H1 (cell line): ENCODE measurements at places on chromosomes 3 and 15. TPM values are rescaled to one million over a fixed set of nuclear protein-coding genes. Genes with fewer than 3 reads are reported as not detected.

Gene CGGBP1
- 15.7 and 22.9 TPM in 2 replicates for polyA plus RNA-seq

Gene FILIP1L
- 0.06 TPM in 1 of 2 replicates, not detected in the other for polyA plus RNA-seq

Gene SLC22A13
- polyA plus RNA-seq: 0.05 and 0.06 TPM in 2 replicates

Gene SERPINI2
- polyA plus RNA-seq: not detected in 2 replicates

Gene DLL4
- polyA plus RNA-seq: 0.22 and 0.23 TPM in 2 replicates

- DNase-seq: no peak
- peak overlapping the region; percentile 87; the same call in 1 of the 2 replicates for H3K4me3 ChIP-seq
- H3K4me1 ChIP-seq: no peaks in the 10 kb centered on the region
- H3K27ac ChIP-seq: no peak overlapping the region
- peaks cover 8% of the 10 kb centered on the region; the same call in 1 of the 2 replicates for H3K27me3 ChIP-seq
Observed at GRCh38 chr3:39108200-39108710, 775 bp downstream of the TTC21A start.

GRCh38 chr3:157059181-157059580, 100.8 kb downstream of the CCNL1 start:
- H3K27ac ChIP-seq: no peak overlapping the region
- DNase-seq: no peak
- H3K4me3 ChIP-seq: no peak overlapping the region
- H3K36me3 ChIP-seq: no peaks in the 10 kb centered on the region
- no peaks in the 10 kb centered on the region; the same call in 1 of the 2 replicates for H3K4me1 ChIP-seq

DNA sequence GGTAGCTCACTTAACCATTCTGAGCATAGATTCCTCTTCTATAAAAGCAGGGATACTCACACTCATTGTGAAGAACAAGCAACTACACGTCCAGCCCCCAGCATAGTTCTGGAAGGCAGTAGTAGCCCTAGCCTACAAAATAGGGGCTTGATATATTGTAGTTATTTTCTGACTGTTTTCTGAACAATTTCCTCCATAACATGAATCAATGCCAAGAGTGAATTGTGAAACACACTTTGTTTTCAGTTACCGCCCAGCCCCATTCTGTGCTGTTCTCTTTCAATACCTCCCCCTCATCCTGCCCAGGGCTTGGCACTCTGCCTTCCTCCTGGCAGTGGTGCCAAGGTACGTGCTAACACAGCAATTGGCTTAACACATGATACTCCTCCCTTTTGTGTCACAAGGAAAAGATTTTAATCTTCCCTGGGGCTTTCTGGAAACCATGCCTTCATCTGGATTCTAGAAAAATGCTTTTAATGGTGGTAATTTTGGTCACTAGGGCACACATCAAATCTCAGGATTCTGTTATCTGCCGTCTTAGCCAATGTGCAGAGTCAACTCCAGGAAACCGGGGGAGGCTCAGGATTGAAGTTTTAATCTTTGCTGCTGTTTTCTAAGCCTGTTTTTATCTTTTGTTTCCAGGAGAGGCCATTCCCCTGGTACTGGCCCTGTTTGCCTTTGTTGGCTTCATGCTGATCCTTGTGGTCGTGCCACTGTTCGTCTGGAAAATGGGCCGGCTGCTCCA, 37.2 kb downstream of the IL20RB start:
- no peaks in the 10 kb centered on the region for H3K36me3 ChIP-seq
- H3K27me3 ChIP-seq: no peaks in the 10 kb centered on the region
- H3K4me3 ChIP-seq: no peak overlapping the region

- DNase-seq: no peak
- peaks cover 16% of the 10 kb centered on the region for H3K4me1 ChIP-seq
- H3K4me3 ChIP-seq: peak overlapping the region; percentile 84
- H3K27me3 ChIP-seq: no peaks in the 10 kb centered on the region
- no peak overlapping the region for H3K27ac ChIP-seq
Observed at GRCh38 chr3:135965129-135965505, 411 bp upstream of the PPP2R3A start.

GRCh38 chr3:78659386-78659987, 1108.3 kb downstream of the ROBO1 start:
- peaks cover 15% of the 10 kb centered on the region for H3K36me3 ChIP-seq
- H3K4me3 ChIP-seq: no peak overlapping the region
- H3K27ac ChIP-seq: no peak overlapping the region
- no peaks in the 10 kb centered on the region for H3K27me3 ChIP-seq

DNA sequence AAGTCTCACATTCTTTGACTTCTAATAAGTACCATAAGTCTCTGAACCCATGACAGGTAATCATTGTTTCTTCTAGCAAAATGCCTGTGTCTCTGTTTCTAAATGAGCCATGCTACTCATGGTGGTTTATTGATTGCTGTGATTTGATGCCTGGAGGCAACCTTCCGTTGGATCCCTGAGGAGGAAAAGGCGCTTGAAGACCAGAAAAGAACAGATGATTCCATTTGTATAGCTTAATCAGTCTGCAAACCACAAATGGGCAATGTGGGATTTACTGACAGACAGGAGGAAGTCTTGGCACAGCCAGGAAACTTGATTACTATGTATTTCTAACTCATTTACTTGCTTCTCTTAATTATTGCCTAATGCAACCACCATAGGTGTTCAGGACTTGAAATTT, 103.1 kb upstream of the MRPL3 start:
- H3K27ac ChIP-seq: no peak overlapping the region
- H3K36me3 ChIP-seq: no peaks in the 10 kb centered on the region
- H3K4me1 ChIP-seq: no peaks in the 10 kb centered on the region

DNA sequence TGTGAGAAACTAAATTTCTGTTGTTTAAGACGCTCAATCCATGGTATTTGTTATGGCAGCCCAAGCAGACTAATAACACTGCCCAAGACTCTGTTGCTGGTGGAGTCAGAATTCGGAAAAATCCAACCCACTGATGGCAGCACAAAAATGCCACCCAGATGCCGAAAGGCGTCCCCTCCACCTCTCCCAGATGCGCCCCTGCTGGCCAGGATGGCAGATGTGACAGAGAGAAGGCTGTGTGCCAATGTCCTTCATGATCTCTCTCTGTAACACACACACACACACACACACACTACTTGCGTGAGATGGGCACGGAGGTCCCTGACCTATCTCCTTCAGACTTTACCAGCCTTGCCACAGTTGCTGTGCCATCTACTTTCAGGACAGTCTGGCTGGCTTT, 10.9 kb upstream of the LYSMD4 start:
- no peak overlapping the region for H3K27ac ChIP-seq
- H3K27me3 ChIP-seq: no peaks in the 10 kb centered on the region
- no peak for DNase-seq
- no peak overlapping the region for H3K4me3 ChIP-seq
- no peaks in the 10 kb centered on the region for H3K36me3 ChIP-seq

GRCh38 chr3:141051443-141052200, 475 bp downstream of the SPSB4 start:
- peak overlapping the region; percentile 92 for H3K4me3 ChIP-seq
- no peaks in the 10 kb centered on the region; the same call in 1 of the 2 replicates for H3K4me1 ChIP-seq
- DNase-seq: no peak
- no peaks in the 10 kb centered on the region for H3K36me3 ChIP-seq
- H3K27ac ChIP-seq: peak overlapping the region; percentile 42; the same call in 1 of the 2 replicates
- H3K27me3 ChIP-seq: peaks cover 9% of the 10 kb centered on the region; the same call in 1 of the 2 replicates

DNA sequence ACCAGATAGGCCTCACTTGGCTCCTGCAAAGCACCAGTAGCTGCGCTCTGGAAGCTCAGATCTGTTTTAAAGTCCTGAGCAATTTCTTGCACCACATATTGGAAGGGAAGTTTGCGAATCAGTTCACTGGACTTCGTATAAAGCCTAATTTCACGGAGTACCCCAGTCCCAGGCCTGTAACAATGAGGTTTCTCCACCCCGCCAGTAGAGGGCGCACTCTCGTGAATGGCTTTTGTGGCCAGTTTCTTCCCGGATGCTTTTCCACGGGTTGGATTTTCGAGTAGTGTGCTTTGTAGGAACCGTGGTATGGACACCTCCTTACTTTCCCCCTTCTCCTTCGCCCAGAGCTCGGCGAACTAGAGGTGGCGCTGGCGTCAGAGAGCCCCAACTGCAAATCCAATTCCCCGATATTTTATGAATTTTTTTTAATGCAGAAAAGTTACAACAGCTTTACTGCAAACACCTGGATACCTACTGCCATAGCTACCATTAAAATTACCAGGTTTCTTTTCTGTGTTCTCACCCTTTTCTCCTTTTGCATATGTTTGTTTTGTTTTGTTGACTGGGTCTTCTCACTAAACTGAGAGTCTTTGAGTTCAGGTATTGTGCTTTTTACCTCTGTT, 13.3 kb downstream of the RARB start:
- H3K27me3 ChIP-seq: no peaks in the 10 kb centered on the region
- H3K4me1 ChIP-seq: no peaks in the 10 kb centered on the region; the same call in 1 of the 2 replicates
- H3K36me3 ChIP-seq: no peaks in the 10 kb centered on the region
- H3K4me3 ChIP-seq: no peak overlapping the region
- no peak overlapping the region for H3K27ac ChIP-seq

- no peak for DNase-seq
- H3K36me3 ChIP-seq: no peaks in the 10 kb centered on the region
- H3K4me3 ChIP-seq: no peak overlapping the region
- H3K4me1 ChIP-seq: 0 out of 2 replicates have a peak, but pooled peaks cover 3% of the 10 kb centered on the region
Observed at GRCh38 chr3:183475016-183475763, 46.8 kb upstream of the MCF2L2 start.

DNA sequence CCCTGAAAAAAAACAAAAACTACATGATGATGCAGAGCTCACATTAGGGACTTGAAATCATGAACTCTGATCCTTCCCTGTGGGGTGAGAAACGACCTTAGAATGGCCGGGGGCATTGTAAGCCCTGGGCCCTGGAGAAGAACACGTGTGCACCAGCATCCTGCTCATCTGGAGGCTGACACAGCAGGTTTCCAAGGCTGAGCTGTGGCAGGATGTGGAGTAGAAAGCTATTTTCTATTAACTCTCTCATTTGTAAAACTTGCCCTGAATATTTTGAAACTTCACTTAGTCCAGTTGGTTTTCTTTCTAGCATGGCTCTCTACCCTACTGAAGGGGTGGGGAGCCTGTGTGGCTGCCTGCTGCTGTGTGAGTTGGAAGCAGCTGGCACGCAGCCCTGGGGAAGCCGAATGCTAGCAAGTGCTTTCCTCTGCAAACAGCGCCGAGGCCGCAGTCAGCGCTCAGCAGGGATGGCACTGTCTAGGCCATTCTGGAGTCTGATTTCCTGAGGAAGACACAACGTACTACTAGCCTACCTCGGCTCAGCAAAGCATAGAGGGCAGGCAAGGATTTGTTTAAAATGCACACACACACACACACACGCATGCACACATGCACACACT, 58.0 kb downstream of the GABRG3 start:
- DNase-seq: no peak
- no peak overlapping the region for H3K4me3 ChIP-seq
- H3K4me1 ChIP-seq: 0 out of 2 replicates have a peak, but pooled peaks cover 2% of the 10 kb centered on the region
- no peaks in the 10 kb centered on the region for H3K36me3 ChIP-seq
- H3K27ac ChIP-seq: no peak overlapping the region

- H3K4me1 ChIP-seq: no peaks in the 10 kb centered on the region
- no peaks in the 10 kb centered on the region for H3K36me3 ChIP-seq
Observed at GRCh38 chr3:1026395-1026794, 66.4 kb upstream of the CNTN6 start.

DNA sequence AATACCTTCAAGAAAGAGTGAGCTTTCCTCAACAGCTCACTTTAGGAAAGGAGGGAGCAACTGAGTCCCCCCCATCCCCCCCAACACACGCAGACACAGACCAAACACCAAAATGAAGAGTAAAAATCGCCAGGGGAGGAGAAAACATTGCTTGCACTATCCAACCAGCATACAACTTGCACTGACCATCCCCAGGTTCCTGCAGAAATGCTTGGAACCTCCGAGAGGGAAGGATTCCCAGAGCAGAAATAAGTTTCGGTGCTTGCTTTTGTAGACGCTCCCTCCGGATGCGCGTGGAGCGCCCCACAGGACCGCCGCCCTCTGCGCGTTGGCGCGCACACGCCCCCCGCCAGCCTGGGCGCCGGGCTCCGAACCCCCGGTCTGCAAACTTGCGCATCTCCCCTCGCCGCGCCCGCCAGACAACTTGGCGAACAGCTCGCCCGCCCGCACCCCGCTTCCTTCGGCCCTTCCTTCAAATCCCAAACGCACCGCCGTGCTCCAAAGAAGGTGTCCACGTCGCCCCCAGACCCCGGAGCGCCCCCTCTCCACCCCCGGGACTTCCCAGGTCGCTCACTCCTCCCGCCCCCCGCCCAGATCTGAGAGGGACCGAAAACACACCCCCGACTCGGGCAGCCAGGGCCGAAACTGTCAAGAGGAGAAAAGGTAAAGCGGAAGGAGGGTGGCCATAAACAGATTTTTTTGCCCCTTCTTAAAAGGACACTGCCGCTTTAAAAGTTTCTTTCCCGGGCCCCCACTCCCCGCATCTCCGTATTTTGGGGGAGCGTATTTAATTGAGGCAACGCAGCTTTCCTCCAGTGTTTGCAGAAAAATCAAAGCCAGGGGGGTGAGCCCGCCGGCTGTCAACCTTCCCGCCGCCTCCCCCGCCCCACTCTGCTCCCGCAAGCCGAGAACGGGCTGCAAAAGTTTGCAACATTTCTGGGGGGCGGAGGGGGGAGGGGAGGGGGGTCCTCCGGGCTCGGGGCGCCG, 859 bp downstream of the RORA start:
- H3K4me3 ChIP-seq: peak overlapping the region; percentile 75
- peak; percentile 69 for DNase-seq
- no peaks in the 10 kb centered on the region; the same call in none of the 2 replicates for H3K4me1 ChIP-seq
- peaks cover 21% of the 10 kb centered on the region; the same call in 1 of the 2 replicates for H3K27me3 ChIP-seq
- no peak overlapping the region for H3K27ac ChIP-seq

DNA sequence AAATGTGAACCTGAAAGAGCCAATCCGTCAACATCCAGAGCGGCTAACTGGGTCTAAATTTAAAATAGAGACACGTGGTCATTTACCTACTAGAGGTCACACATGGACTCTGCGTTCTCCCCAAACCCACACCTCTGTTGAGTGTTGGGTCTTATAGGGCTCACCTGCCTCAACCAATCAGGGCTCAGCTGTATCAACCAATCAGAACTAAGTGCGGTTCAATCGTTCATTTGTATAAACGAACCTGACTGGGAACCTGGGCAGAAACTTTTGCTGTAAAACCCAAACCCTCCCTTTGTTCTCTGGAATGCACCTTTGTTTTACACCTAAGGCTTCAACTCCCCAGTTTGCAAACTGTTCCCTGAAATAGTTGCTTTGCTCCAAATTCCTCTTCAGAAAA, 8.9 kb downstream of the DNAAF4 start:
- no peaks in the 10 kb centered on the region for H3K36me3 ChIP-seq
- no peaks in the 10 kb centered on the region for H3K4me1 ChIP-seq
- no peak for DNase-seq
